ENCODE measurements at places on chromosomes 2 and 18.

GRCh38 chr2:127608061-127609030, 37.6 kb upstream of the GPR17 start:
- DNase-seq = no peak

DNA sequence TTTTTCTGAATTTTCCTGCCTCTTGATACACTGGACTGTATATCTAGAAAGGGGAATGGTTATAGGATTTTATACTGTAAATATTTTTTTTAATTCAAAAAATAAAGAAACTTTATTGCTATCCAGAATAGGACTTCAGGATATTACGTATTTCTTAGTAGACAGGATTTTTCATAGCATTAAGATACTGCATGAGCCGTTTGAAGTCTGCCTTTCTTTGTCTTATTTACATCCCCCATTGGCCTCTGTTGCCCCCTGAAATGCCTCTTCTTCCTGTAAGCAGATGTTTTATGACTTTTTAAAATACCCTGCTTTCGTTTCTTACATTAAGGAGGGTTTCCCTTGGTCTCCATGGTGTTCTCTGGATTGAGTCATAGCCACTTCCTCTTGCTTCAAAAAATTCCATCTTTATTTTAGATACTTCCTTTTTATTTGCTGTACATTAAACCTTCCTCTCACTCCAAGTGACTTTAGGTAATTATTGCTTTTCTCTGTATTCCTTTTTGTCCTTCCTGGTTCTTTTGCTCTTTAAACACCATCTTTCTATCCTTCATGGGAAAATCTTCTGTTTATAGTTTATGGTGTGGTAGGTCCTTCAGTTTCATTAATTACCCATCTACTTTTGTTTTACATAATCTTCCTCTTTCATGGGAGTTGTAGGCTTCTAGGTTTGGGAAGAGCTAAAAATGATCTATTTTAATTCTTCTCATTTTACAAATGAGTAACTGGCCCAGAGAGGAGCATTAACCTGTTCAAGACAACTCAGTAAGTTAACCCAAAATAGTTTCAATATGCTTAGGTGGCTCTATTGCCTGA, 72.6 kb downstream of the ZNF532 start:
- DNase-seq = no peak

- no peak for DNase-seq
Observed at GRCh38 chr2:188598551-188598950, 306.9 kb downstream of the GULP1 start.

DNA sequence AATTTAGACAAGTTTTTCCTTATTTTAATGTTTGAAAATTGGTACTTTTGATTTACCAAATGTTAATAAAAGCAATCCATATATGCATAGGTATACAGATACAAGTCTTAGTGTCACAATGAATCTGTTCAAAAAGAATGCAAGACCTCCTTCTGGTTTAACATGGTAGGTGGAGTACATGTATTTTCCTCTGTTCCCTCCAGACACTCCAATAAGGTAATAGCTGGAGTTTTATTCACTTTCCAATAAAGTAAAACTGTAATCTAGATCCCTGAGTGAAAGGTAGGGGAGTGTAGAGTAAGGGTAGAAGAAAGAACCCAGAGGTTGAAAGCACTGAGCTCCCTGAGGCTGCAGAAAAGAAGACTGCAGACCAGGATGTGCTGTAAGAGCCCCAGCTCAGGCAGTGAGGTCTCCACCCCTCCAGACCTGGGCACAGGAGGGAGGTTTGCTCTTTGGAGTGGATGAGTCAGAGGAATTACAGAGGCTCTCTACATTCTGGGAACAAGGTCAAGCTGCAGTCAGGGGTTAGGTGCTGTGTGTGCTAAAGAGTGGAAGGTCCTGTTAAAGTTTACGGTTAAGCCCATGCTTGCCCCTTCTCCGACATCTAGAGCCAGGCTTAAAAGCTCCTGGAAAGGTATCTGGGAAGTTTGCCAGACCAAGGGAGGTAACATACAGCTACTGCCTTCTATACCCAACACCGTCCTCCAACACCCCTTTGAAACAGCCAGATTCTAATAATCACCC, 27.6 kb upstream of the STAT1 start:
- DNase-seq = no peak

DNA sequence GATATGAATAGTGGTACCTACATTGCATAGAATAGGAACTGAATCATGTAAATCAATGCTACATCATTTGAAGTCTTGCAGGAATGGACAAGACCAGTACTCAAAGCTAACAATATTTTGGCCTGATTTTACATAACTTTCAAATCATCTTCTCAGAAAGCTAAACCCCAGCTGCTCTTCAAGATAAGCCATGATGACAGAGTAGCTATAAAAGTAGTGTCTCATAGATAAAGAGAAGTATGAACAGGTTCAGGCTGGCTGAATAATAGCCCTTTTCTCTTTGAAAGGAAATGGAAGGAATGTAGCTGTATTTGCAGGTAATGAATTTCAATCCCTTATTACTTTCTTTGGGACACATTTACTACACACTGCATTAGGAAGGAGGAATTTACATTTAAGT, 28.2 kb downstream of the TSPYL6 start:
- no peak for DNase-seq

DNA sequence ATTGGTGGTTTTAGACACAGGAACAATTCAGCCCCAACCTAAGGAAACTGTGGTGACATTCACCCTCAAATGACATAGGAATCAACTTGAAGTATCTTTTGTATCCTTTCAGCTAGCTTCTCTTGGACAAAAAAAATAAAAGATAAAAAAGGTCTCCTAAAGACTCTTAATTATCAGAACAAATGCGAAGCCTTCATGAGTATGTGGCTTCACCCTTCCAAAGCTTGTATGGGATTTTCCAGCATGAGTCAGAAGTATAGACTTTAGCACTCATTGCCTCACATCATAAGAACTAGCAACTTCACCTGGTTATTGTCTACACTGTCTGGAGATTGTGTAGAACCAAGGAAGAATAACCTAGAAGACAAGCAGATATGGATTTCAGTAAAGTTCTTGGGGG, 135.4 kb downstream of the LAMA3 start:
- no peak for DNase-seq

- no peak for DNase-seq
Observed at GRCh38 chr2:207921606-207922005, 103.7 kb downstream of the PLEKHM3 start.

GRCh38 chr2:38146907-38147307, 71.0 kb upstream of the CYP1B1 start:
- DNase-seq = no peak

GRCh38 chr2:134982603-134983002, 64.0 kb downstream of the CCNT2 start:
- no peak for DNase-seq

DNA sequence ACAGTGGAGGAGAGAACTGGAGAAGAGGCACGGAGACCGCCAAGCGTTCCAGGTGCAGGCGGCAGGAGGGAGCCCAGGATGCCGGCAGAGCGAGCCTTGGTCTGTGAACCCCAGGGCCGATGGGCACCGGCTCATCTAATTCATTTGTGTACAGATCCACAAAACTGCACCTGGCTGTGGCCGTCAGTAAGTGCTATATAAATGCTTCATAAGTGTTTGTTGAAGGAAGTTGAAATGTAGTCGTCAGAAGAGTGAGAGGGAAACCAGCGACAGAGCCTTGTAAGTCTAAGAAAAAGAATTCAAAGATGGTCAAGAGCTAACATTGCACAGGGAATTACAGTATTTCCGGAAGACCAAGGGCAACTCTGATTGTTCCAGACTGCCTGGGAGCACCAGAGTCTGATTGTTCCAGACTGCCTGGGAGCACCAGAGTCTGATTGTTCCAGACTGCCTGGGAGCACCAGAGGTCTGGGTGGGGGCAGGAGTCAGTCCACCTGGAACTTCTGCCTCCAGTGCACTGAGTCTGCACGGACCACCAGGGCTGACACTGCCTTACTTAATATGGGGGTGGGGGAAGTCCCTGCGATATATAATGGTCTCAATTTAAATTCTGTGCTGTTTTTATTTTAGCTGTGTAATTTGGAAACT, 112.3 kb downstream of the BCL2 start:
- DNase-seq = no peak

DNA sequence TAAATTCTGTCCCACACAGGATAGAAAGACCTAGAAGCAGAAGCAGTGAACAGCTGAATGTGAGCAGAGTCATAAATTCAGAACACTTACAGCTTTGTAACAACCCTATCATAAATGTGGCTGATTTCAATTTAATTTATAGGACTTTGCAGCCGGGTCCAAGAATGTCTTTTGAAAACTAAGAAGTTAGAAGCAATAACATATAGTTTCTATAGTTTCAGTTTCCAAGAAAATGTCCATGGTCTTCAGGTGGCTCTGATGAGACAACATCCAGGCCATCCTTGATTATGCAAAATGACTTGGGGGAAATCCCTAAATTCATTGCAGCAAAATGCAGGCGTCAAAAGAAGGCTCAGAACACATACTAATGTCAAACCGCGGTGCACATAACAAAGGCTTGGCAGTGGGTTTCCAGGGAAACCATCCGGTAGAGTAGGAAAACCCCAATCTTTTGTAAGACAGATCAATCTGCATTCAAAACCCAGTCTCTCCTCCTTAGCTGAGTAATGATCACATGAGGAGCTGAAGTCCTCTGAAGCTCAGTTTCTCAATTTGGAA, 442.2 kb upstream of the ID2 start:
- DNase-seq = peak; percentile 45

- DNase-seq = peak; percentile 91
Observed at GRCh38 chr18:37537868-37538525, 27.6 kb downstream of the CELF4 start.

DNA sequence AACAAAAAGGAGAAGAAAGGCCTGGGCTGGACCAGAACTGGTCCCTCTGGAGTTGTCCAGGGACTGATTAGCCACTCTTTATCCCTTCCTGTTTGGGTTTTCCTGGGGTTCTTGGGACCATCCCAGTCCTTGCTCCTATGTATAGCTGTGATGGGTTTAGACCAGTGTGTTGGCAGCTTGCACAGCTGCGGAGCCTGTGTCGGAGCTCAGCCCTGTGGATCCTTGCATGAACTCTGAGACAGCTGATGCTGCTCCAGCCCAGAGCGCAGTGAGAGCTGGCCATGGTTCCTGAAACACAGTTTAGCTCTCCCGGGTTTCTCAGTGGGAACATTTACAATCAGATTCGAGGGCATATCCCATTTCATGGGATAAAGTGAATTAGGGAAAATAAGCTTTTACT, 16.9 kb downstream of the IMPA2 start:
- DNase-seq = no peak

GRCh38 chr18:41700416-41700815, 254.6 kb upstream of the PIK3C3 start:
- DNase-seq = no peak

DNA sequence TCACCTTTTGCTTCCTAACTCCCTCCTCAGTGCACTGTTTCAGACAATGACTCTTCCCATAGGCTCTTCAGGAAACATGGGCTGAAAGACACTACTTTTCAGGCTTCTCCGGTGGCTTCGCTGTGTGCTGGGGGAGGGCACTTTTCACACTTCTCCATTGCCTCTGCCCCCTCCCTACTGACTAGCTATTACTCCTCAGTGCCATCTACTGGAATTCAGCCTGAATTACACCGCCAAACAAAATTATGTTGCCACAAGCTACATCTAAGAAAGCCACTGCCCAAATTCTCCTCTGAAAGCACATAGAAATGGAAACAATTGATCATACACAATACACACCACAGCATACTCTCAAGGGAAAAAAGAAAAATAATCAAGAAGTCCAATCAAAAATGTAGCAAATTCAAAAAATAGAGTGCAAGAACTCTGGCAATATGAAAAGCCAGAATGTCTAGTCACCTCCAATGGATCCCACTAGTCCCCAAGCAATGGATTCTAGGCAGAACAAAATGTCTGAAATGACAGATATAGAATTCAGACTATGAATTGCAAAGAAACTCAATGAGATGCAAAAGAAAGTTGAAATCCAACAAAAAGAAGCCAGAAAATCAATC, 1139.4 kb upstream of the GYPC start:
- no peak for DNase-seq

- DNase-seq = peak; percentile 58
Observed at GRCh38 chr2:204453730-204454167, 91.5 kb upstream of the PARD3B start.

GRCh38 chr18:39149211-39149806, 1583.7 kb upstream of the CELF4 start:
- no peak for DNase-seq

DNA sequence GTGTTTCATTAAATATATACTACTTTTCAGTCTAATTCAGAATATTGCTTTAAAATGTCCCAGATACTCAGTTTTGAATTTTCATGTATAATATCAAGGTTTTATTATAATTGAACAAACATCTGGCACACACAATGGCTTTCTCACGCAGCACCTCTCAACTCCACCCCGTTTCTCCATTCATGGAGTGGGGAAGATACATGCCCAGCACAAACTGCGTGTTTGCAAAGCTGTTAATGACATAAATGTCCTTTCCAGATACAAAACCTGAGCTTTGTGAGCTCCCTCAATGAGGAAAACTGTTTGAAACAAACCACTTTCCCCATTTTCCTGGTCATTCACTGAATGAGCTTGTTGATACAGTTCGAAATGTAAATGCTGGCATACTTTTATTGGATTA, 150.3 kb upstream of the RASGRP3 start:
- no peak for DNase-seq

DNA sequence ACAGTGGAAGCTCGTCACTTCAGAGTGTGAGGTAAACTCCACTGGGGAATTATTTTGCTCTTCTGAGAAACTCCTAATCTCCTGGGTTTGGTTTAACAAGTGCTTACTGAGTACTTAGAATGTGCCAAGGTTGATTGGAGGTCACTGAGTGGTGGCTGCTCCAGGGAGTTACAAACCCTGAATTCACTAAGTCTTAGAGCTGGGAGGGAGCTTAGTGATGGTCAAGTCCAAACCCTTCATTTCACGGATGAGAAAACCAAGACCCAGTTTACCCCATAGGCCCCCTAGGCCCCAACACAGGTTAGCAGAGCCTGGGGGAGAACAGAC, 52.0 kb downstream of the SLC4A5 start:
- DNase-seq = no peak

GRCh38 chr2:1101982-1102590, 151.4 kb downstream of the SNTG2 start:
- DNase-seq = no peak

DNA sequence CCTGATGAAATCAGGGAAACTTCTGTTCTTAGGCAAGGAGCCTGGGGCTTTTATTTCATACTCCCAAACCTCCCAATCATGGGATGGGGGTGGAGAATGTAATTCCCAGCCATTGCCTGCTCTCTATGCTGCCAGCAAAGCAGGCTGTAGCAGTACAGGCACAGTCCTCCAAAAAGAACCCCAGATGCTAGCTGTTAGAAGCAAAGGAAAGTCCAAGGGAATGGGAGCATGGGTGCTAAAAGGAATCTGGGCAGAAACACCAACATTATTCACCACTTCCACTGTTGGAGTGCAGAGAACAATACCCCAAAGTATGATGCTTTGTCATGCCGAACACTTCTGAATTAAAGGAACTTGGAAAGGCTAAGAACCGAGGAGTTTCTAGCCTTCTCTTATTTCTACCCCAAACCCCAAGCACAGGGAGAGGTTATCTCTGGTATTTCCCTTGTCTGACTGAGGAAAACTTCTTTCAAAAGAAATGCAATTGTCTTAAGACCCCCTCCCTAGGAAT, 24.7 kb downstream of the MDH1 start:
- no peak for DNase-seq

GRCh38 chr2:128633501-128633900, 314.8 kb upstream of the HS6ST1 start:
- DNase-seq = no peak
